ENCODE measurements at places on chromosomes 1 and 21.

- DNase-seq: no peak
Observed at GRCh38 chr1:43660355-43660754, 10.4 kb downstream of the KDM4A start.

DNA sequence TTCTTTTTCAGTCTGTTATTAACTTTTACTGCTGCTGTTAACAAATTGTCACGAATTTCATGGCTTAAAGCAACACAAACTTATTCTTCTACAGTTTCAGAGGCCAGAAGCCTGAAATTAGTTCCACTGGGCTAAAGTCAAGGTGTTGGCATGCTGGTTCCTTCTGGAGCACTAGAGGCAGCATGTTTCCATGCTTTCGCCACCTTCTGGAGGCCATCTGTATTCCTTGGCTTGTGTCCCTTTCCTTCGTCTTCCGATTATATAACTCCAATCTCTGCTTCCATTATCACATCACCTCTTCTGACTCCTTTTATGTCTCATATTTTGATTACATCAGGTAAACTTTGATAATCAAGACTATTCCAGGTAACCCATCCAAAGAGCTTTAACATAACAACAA lies 1742.1 kb downstream of the BRINP3 start:
- no peak for DNase-seq

DNA sequence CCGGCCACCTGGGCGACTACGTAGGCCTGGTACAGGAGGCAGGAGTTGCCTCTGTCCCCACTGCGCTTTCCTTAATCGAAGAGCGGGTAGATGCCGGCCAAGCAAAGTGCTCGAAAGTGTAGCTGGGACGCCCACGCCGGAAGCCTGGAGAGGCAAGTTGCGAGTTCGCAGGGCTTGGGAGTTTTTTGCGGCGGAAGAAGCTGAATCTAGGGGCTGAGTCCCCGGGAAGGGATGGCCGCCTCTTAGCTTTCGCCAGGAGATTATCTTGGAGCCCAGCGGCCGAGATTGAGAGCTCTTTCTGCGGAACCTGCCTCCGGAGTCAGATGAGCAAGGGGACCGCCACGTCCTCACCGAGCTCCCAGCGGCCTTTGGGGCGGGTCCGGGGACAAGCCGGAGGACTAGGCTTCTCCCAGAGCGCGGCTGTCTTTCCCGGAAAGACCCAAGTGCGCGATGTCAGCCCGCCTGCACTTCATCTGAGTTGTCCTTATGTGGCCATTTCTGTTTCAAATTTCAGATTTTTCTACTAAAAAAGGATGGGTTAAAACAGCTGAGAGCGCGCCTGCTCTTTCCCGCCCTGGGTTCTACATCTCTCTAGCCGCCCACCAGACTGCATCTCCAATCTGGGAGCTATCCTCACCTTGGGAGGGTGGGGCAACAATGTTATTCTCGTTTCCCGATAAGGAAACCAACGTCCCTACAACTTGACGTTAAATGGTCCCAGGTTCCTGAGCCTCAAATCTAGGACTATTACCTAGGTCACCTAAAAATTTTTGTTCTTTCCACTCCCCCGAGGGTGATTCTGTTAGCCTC lies 12.4 kb upstream of the TBX15 start:
- DNase-seq: no peak

DNA sequence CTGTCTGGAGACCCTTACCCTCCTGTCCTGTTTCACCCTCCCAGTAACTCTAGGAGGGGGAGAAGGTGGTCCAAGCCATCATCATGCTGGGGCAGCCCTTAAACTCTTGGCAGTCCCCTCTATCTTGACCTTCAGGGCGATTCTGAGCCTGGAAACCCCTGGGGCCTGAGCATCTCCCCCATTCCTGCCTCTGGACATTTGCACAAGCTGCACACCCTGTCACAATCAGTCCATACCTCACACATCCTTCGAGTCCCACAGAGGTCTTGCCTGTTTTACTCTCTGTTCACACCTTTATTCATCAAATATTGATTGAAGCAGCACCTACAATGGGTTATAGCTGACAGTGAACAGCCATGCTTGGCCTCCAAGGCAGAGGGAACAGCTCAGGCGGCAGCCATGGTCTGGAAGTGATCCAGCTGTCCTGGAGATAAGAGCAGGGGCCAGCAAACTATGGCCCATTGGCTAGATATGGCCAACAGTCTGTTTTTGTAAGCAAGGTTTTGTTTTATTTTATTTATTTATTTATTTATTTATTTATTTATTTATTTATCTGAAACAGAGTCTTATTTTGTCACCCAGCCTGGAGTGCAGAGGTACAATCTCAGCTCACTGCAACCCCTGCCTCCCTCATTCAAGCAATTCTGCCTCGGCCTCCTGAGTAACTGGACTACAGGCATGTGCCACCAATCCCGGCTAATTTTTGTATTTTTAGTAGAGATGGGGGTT lies 7.1 kb upstream of the FAM131C start:
- DNase-seq: no peak

GRCh38 chr1:228833911-228834688 lies 98.8 kb downstream of the RHOU start:
- no peak for DNase-seq

DNA sequence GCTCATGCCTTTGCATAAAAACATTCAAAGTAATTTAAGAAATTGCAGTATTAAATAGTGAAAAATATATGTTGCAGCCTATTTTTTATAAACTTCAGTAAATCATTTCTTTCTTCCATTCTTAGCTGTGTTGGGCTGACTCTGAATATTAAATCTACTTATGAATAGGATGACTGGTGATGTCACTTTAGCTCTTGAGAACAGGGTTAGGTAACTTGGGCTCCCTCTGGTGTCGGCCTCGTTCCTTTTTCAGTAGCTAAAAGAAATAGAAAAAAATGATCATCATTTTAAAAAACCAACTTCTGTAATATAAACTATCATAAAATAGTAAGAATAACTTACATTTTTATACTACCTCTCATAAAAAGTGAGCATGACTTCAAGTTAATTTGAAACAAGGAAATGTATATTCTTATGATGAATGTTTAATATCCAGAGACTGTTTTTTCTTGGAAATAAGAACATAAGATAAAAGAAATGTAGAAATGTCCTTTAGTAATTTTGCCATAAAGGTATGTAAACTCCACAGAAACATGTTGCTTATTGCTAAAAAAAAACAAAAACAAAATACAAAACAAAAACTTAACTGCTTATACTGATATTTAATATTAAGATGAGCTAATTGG lies 26.8 kb upstream of the NCAM2 start:
- DNase-seq: peak; percentile 72

GRCh38 chr1:101479945-101480344 lies 243.1 kb downstream of the S1PR1 start:
- no peak for DNase-seq

GRCh38 chr1:2022063-2022770 lies 3.1 kb downstream of the GABRD start:
- DNase-seq: no peak

DNA sequence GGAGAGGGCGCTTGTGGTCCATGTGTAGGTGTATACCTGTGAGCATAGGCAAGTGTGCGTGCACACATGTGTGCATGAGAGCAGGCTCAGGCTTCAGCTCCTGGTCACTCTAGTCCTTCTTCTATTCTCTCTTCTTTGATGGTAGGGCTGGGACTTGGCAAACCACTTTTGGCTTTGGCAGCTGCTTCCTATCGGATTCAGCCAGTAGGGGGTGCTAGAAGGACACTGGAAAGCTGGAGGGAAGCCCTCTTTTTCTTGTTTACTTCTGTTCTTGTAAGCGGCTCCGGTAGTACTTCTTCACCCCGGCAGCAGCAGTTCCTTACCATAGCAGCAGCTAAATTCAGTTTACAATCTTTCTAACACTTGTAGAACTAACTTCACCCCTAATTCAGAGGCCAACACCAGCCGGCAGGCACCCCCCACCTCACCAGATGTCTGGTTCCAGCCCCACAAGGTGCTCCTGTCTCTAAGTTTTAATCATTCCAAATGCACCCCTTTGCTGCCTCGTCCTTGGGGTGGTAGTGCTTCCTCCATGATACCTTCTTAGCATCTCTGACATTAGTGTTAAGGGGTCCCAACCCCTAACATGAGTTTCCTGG lies 25.1 kb downstream of the NENF start:
- DNase-seq: no peak

GRCh38 chr1:27513528-27513927 lies 23.6 kb upstream of the WASF2 start:
- no peak for DNase-seq

- peak; percentile 13 for DNase-seq
Observed at GRCh38 chr1:115980998-115981993, 5.0 kb downstream of the SLC22A15 start.

DNA sequence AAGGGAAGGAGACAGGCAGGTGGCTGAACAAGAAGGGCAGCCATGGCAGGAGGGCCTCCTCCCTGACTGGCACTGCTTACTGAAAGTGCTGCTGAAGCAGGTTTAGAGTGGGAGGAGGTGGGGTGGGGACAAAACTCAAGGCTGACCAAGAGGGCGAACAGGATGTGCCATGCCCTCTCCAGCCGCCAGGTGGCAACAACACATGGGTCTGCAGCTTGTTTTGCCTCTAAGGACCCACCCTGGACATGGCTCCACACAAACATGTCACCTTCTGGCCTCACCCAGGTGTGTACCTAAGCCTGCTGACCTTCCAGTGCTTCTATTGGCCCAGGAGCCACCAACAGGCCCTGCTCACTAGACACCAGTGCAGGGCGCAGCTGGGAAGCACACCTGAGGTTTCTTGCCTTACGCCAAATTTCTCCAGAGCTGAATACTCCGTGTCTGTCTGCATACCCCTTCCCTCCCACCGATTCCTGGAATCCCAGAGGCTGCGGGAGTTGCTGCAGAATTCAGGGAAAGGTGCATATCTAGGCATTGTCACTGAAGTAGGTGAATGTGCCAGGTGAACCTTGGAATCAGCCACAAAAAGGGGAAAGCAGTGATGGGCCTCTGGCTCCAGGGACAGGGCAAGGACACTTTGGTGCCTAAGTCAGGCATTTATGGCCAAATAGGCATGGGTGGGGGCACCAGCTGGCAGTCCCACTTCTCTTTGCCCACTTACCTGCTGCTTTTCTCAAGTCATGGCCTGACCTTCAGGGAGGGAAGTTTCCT lies 5.3 kb downstream of the PSRC1 start:
- peak; percentile 34 for DNase-seq

- peak; percentile 84 for DNase-seq
Observed at GRCh38 chr1:94095112-94095637, 25.8 kb downstream of the ABCA4 start.

DNA sequence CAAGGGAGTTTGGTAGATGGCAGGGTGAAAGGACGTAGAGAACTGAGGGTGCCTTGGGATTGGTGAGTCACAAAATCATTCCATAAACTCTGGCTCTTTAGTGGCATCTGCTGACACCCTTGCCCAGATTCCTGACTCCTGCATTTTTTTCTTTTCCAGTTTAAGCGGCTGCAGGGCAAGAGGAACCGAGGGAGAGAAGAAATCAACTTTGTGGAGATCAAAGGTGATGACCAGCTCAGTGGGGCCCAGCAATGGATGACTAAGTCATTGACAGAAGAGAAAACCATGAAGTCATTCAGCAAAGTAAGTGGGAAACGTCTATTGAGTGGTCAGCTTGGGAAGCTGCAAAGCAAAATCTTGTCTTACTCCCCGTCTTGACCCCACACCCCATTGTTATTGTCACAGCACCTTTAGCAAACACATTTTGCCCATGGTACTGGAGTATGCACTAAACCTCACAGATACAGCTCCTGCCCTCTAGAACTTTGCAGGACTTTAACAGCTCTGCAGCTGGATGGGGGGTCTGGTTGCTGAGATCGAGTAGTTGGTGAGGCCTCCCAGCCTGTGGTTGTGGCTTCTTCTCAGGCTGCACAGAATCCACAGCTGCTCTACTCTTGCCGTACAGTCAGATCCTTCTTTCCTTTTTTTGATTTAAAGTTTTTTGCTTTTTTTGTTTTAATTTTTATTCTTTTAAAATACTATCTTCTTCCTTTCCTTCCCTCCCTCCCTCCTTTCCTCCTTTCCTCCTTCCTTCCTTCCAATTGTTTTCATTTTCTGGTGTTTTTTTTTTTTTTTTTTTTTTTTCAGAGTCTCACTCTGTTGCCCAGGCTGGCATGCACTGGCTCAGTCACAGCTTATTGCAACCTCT lies 21.9 kb downstream of the SH2D2A start:
- DNase-seq: no peak

DNA sequence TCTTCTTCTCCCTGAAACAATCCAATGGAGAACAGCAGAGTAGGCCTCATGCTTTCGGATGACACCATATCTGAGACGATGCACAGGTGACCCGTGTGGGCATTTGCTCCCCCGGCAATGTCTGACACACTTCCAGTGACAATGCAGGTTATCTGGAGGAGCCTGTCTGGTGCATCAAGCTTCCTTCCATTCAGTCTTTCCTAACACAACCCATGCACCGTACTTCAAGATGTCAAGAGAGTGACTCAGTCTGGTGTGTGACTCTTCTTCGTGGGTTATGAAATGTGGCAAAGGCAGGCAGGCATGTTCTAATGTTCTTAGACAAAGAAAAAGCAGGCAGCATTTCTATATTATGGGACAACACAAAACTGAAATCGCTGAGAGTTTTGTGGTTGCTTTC lies 159.1 kb downstream of the EDEM3 start:
- DNase-seq: no peak

GRCh38 chr1:66247415-66248208 lies 286.3 kb upstream of the SGIP1 start:
- DNase-seq: no peak

GRCh38 chr1:155010211-155010918 lies 7.8 kb downstream of the ZBTB7B start:
- no peak for DNase-seq

- DNase-seq: no peak
Observed at GRCh38 chr21:33189237-33189636, 40.5 kb upstream of the IFNAR2 start.

DNA sequence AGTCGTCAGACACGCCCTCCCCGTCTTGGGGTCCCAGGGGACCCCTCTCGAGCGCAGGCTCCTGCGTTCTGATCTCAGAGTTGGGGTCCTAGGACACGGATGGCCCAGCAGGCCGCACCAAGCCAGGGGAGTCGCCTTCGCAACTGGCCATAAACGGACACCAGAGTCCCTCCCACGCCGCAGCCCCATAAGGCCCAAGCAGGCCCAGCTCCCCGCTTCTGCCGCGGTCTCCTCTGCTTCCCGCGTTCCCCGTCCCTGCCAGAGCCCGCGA lies 633 bp downstream of the DMRTA2 start:
- no peak for DNase-seq

DNA sequence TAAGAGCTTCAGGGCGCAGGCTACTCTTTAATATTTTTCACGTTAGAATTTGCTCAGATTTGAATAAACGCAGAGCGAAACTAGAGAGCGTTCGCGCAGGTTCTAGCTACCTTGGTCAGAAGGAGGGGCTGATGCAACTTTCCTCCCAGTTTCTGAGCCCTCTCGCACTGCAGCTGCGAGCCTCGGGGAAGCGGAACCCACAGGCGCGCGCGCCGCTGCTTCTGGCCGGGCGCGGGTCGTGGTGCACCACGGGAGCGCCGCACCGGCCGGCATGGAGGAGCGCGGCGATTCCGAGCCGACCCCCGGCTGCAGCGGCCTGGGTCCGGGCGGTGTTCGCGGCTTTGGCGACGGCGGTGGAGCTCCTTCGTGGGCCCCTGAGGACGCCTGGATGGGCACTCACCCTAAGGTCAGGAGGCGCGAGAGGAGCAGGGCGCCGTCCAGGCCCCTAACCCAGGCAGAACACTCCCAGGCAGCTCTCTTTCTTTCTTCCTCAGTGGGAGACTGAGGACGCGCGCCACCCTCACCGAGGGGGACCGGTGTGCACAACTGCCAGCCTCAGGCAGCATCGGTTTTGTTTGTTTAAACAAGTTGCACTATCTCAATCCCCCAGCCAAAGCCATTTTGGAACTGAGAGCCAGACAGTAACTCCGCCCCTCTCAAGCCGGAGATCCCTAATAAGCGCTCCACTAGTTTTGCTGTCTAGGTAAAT lies at the start of gene TSEN15:
TSEN15 (plus strand) TSS at position 246 of the 709 bp plus-strand sequence; CDS start at position 272, 26 bp downstream.
- DNase-seq: peak; percentile 54
